ENCODE measurements at places on chromosomes 1 and 21.

GRCh38 chr1:206144605-206145004 is 27.4 kb upstream of the AVPR1B start:
- DNase-seq = no peak

DNA sequence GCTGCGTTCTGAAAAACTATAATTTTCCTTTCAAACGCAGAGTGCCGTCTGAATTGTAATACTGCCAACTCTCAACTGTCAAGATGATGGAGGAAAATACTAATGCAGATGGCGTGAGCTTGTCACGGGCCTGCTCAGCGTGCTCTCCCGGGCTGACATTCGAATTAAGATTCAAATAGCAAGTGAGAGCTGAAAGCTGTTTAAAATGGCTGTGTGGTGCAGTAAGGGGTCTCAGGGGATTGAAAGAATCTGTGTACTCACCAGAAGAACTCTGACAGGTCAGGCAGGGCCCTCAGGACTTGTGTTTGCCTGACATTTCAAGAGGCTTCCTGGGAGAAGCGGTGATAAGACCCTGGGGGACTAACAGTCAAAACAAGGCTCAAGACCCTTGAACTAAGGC is 33.1 kb downstream of the ZMYND12 start:
- no peak for DNase-seq

DNA sequence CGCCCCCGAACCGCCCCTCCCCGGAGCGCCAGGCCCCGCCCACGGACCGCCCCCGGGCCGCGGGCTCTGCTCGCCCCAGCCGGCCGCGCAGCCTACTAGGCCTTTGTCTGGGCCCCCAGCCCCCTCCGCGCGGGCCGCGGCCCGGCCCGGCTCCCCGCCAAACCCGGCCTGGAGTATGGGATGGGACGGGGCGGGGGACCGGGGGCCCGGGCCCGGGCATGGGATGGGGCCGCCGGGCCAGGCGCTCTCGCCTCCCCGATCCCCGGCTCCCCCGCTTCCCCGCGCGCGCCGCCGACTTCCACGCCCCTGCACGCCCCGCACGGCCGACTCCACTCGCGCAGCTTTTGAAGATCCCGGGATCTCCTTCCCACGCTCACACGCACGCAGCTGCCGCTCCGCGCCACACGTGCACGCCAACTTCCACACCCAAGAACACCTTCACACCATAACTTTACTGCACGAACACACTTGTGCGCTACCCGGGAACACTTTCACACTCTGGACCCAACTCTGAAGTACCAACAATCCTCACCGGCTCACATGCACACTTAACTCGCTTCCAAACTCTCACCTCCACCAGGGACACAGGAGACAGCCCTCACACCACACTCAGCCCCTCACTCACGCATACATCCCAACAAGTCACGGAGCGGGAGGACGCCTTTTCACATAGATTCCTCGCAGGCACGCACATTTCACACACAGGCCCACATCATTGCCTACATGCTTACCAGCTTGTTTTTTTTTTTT is 437 bp upstream of the HSPG2 start:
- DNase-seq = peak; percentile 61

- DNase-seq = no peak
Measured at GRCh38 chr1:95974586-95974985, 740.6 kb downstream of the RWDD3 start.

DNA sequence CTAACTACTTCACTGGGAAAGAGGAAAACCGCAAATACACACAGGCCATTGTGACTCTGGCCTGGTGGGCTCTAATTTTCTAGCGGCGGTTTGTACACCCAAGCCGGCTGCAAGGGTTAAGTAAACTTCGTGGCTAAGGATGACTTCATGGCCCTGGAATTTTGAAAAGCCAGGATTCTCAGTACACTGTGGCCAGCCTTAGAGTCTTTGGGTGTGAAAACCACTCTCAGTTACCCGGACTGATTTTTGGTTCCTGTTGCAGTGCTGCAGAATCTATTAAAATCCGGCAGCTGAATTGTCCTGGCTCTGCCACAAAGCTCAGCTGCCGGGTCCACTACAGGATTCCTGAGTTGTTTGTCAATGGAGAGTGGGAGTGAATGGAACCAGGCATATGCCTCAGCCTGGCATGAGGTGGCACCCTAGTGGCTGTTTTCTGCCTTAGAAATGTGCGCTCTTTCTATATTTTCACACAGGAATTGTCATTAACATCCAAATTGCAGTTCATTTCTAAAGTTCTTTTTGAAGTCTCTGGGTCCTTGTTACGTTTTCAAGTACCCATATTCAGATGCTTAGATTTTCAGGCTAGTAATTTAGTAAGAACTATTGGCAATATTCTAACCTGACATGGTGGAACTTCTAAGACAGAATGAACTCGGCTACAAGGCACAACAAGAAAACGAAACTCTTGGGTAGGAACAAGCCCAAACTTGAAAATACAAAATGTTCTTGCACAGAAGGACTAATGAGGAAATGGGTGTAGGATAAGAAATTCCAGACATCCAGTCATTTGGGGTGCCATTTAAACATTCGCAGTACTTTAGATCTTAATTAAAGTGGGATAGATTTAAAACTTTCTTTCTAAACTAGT is 255.9 kb downstream of the NFIA start:
- DNase-seq = peak; percentile 54
